ENCODE measurements at places on chromosomes 2 and 18.

DNA sequence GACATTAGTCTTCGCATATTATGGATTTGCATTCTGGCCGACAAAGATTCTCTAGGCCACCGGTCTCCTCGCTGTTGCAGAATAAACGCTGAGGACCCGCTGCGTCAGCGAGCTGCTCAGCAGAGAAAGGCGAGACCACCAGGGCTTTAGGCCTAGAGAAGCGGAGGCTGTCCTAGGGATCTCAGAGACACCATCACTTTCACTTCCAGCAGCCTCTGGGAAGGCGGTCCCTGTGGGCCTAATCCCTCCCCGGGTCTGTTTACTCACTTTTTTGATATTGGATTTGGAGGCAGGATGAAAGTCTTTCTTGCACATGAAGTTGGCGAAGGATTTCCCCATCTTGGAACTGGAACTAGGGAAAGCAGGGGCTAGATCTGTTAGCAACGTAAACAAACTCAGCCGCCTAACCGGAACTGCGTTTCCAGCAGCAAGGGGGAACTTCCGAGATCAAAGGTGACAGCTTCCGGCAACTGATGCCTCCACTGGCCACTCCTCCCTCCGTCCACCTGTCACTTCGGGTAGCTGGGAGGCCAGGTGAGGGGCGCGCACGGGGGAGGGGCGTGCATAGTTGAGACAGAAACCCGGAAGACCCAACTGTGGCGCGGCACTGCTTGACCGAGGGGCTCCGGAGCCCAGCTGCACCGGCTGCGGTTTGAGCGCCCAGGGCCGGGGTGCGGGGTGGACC lies at the start of gene SCRN3:
SCRN3 (plus strand) TSS at position 447 of the 685 bp plus-strand sequence. CDS start 2,554 bp downstream, outside the sequence.
- DNase-seq = peak; percentile 46

DNA sequence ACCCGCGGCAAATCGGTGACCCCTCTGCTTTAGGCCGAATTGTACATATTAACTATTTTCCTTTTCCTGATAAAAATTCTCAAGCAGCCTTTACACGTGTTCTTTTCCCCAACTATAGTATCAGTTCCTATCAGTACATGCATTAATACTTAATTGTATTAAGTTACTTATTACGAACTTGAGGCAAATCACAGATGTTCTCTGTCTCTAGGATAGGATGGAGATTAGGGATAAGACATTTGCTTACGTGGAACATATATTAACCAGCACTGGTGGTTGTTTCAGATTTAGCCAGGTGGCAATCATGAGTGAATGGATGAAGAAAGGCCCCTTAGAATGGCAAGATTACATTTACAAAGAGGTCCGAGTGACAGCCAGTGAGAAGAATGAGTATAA lies 675 bp downstream of the GEMIN6 start:
- DNase-seq = no peak

DNA sequence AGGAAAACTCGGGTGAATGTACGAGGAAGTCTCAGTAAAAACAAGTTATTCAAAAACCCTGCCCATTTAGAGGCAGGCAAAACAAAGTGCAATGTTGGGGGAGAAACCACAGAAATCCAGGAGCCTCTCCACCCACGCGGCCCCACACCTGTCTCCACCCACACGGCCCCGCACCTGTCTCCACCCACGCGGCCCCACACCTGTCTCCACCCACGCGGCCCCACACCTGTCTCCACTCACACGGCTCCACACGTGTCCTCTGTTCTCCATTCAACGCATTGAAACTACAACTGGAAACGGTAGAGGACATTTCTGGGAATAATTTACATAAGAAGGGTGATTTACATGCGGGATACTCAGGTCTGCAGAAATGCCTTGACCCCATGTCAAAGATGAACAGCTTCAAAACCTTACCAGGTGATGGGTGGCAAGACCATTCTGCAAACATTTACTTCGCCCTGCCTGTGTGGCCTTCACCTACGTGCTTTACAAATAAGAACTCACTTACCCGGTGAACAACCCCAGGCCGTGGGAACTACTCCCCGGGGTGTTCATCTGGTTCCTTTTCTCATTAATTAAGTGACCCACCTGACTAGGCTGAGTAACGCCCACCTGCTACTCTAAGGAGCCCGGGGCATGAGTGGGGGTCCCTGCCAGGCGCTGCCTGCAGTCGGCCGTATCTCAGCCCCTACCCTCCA lies 100.4 kb downstream of the EIPR1 start:
- DNase-seq = no peak

DNA sequence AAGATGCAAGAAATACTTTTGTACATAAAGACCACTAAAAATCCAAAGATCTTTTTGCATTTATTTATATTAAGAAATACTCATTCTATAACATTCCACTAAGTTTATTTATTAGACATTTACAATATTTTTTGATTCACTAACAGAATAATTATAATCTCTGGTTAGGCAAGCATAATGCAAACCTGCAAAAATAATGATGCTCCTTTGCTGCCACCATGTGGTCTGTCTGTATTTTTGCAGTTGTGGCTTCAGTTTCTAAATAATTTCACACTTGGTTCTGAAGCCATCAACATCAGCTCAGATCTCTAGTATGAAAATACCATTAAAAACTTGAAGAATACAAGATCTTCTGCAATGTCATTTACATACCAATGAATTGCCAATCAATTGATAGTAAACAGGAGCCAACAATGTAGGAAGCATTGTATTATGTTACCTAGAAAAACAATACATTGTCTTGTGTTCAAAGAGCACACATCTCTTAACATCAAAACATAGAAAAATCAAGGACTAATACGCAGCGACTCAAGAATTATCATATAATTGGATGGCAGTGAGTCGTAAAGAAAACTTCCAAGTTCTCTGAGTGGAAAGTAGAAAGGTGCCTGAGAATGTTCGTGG lies 28.8 kb upstream of the WDR75 start:
- peak; percentile 7 for DNase-seq

DNA sequence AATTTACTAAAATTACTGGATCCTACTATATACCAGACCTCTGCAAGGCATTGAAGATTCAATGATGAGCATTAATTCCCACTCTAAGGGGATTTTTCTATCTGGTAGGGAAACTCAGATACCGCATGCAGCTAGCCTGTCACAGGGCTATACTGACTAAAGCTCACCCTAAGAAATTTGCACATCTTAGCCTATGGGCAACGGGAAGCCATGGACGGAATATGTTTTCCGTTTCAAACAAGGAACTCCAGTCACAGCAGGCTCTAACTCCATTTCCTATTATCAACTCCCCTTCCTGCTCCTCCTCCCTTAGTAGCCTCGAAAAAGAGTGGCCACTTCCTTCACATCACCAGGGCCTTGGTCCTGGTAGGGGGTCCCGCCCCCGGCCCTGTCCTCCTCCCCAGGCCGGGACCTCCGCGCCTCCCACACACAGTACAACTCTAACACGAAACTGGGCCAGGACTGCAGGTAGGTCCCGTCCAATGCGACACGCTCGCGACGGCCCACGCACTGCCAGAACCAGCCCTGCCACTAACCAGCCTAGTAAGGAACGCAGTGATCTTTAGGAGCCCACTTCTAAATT lies 659 bp upstream of the COX5B start:
- DNase-seq = no peak

GRCh38 chr2:69914950-69915945 lies at the start of gene MXD1:
MXD1 (plus strand) TSS chr2:69915109; CDS start chr2:69915331, 222 bp downstream.
- DNase-seq = peak; percentile 100

GRCh38 chr2:197786010-197786877 lies 1.1 kb upstream of the BOLL start:
- no peak for DNase-seq

DNA sequence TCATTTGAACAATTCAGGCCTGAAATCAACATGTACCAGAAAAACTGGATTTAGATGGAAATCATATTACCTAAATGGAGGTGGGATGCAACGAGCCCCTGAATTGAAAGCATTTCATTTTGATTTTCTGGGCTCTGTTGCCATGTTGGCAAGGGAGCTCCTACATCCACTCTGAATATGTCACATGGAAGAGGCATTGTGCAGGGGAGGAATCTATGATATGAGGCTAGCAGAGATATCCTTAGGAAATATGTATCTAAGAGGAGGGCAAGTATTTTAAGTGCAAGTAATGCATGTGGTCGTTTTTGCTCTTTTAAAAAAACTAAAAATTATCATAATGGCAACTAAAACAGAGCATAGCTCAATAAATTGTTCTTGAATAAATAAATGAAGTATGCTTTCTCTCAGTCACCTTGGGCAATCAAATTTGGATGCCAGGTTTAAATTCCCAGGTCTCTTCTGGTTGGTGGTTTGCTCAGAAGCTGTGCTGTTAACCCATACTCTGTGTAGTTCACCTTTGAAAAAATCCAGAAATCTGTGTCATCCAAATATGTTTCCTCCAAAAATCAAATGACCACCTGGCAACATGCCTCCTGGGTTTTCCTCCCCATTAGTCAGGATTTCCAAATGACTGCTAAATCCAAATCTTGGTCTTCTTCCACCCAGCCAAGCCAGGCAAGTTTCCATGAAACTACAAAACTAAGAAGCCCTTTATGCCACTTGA lies 6.5 kb upstream of the LGALSL start:
- DNase-seq = no peak

GRCh38 chr2:197293252-197294007 lies 17.1 kb downstream of the ANKRD44 start:
- no peak for DNase-seq

- no peak for DNase-seq
Measured at GRCh38 chr2:159380685-159381239, 94.3 kb upstream of the WDSUB1 start.

DNA sequence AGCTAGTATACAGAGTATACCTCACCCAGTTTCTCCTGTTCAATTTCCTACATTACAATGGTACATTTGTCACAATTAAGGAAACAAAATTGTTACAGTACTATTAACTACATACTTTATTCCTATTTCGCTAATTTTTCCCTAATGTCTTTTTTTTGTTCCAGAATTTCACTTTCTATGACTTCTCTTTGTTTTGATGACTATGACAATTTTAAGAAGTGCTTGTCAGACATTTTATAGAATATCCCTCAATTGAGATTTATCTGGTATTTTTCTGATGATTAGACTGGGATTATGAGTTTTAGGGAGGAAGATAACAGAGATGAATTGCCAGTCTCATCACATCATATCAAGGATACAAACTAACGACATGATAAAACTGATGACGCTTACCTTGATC lies 211.8 kb upstream of the STON1 start:
- DNase-seq = no peak

GRCh38 chr2:158232476-158232875 lies 130.8 kb downstream of the UPP2 start:
- no peak for DNase-seq

DNA sequence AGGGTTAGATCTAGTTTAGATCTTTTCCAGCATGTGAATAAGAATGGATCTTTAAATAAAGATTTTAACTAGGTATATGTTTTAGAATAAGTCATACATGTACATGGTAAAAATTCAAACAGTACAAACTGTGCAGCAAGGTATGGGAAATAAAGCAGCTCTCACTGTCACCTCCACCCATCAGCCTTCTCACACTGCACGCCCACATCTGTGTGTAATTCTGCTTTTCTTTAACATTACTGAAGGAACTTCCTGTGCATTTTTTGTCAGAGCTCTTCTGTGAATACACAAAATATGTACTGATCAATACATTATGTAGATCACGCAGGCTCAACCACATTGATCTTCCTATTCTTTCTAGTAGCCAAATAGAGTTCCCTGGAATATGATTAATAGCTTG lies 3.4 kb downstream of the CASP8 start:
- DNase-seq = no peak

- DNase-seq = no peak
Measured at GRCh38 chr2:128404709-128405466, 86.2 kb upstream of the HS6ST1 start.

GRCh38 chr2:45932278-45932975 lies 281.0 kb downstream of the PRKCE start:
- DNase-seq = no peak

- no peak for DNase-seq
Measured at GRCh38 chr2:203578759-203579643, 43.9 kb upstream of the RAPH1 start.

DNA sequence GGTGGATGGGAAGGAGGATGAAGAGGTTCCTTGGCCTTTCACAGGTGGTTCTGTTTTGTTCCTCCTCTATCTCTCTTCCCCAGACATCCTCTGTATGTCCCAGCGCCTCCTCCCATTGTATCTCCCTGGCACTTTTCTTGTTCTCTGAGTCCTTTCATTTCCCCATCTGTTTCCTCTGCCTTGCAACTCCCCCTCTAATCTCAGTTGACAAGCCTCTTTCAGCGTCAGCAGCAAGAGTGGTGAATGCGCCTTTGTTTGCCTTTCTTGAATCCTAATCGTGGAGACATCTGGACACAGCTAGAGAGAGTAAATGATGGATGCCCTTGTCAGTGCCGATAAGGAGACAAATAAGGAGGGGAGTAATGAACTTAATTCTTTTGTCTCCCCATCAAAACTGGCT lies 167.0 kb downstream of the NDUFA10 start:
- no peak for DNase-seq

DNA sequence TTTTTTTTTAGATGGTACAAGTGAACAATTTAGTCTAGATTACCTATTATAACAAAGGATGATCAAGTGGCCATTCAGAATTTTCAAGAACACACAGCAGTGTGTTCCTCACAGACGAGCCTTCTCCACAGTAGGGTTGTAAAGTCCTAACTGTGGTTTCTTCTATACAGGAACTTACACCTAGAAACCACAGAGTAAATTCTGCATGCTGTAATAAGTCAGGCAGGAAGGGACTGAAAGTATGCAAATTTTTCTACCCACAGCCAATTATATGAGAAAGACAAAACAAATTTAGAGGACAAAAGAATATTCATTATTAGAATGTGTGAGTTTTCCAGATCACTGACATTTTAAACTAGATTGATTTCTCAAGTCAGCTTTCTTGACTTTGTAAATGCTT lies 99.5 kb downstream of the RBMS1 start:
- DNase-seq = no peak

- no peak for DNase-seq
Measured at GRCh38 chr2:233120459-233120858, 60.3 kb downstream of the INPP5D start.

GRCh38 chr2:21103274-21103891 lies 20.4 kb upstream of the TDRD15 start:
- no peak for DNase-seq

DNA sequence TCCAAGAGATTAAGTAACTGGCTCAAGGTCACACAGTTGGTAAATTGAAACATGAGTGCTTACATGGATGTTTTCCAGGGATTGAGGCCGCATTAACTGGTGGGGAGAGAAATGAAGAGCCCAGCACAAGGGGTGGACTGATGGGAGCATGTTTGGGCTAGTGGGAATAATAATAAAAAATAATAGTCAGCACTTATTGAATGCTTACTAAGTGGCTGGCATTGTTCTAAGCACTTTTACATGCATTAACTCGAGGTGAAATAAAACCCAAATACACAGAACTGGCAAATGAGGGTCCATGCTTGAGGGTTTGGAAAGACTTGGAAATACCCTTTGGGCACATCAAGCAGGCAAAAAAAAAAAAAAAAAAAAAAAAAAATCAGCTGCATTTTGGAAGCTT lies 34.0 kb upstream of the CDK5R2 start:
- DNase-seq = no peak

DNA sequence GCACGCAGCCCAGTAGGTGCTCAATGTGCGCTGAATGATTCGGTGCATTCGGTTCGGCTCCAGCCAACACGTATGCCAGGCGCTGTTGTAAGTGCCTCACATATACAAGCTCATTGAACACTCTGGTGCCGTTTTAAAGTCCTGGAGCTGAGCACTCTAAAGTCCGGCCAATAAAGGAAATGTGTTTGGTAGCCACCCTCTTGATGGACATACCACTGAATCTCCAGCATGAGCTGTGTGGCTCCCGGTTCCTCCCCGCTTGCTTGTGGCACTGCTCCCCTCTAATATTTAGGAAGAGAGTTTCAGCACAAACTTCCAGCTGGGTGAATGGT lies 112.1 kb downstream of the MCFD2 start:
- DNase-seq = no peak

- no peak for DNase-seq
Measured at GRCh38 chr2:54834721-54835120, 111.3 kb downstream of the EML6 start.
